ENCODE measurements at places on chromosomes 5 and 9.

DNA sequence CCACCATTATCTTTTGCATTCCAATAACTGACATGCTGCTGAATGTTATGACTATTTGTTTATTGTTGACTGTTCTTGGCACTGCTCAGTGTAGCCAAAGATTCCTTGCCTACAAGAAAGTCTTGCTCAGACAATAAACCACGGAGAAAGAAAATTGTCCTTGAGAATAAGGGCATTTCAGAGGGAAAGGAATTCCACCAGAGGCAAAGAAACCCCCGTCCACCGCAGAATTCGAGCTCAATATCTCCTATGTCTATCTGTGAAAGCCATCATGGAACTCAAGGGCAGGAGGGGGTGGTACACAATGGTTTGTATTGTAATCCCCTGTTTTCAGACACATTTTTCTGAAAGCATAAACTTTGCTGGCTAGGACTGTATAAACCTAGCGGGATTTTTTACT, 70.3 kb upstream of the ADAMTS16 start:
- no peak for DNase-seq

DNA sequence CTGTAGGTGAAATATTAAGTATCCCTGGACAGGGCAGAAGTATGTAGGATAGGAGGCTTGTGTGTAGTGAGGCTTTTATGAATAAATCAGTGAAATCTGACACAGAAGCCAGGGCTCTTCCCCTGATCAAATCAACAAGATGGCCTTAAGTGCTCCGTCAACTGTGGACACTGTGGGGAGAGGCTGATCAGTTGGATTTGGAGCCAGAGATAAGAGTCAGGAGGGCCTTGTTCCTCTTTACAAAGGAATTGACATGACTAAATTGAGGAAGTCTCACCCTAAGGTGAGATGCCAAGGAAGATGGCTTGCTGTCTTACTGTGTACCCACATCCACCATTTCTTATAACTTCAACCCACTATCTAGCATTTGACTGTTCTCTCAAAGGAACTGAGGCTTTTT, 91.6 kb upstream of the PRRC1 start:
- no peak for DNase-seq

DNA sequence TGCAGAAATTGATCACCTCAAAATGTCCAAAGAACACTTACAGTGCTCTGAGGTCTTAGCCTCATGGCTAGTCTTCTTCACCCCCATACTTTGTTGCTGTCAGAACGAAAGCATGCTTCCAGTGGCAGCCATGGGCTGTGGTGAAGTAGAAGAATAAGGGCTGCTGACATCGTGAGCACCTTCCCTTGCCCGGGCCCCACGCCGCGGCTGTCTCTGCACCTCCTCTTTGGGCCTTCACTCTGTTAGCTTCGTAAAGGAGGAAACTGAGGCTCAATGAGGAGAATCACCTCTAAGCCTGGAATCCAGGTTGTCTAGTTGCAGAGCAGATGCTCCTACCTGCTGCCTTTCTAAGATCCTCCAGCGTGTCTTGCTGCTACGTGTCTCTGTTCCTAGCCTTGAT, 139.5 kb upstream of the SLC28A3 start:
- DNase-seq: no peak

DNA sequence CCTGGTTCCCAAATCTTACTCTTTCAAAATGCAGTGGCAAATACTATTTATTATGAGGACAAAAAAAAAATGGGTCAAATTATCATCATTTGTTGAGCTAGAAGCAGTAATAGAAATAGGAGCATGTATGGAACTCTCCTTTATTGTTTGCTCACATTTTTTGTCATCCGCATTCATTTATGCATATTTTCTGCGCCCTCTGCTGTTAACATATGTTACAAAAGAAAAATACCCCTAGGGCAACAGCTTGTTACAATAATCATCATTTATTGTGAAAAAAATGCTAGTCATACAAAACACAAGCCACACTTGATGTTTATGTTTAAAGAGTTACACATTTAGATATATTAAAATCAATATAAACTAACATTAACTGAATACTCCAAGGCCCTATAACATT, 328.2 kb downstream of the TUSC1 start:
- no peak for DNase-seq

DNA sequence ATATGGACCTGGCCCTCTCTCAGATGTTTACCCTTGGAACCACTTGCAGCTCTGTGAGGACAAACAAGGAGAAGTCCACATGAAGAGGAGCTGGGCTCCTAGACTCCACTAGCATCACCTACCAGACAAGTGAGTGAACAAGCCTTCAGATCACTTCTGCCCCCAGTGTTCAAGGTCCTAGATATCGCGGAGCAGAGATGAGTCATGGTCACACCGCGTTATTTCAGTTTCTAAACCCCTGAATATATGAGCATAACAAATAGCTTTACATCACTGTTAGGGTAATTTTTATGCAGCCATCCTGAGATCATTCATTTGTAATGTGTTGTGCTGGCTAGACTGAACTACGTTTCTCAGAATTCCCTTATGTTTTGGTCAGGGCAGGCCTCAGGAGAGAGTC, 77.0 kb upstream of the DAP start:
- no peak for DNase-seq

DNA sequence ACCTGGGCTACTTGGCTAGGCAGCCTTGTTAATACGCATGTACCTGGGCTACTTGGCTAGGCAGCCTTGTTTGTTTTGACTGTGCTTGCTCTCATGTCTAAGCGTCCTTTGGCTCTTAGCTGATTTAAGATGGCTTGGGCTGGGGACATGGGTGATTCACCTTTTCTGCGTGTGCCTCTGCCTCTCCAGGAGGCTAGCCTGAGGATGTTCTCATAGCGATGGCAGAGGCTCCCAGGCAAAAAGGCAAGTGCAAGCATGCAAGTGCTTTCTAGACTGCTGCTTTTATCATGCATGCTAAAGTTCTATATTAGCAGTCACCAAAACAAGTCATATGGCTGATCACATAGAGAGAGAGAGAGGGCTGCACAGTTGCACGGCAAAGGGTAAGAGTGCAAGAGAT, 300.5 kb downstream of the IRX1 start:
- DNase-seq: no peak

GRCh38 chr5:22910523-22910922, 57.4 kb upstream of the CDH12 start:
- DNase-seq: no peak

DNA sequence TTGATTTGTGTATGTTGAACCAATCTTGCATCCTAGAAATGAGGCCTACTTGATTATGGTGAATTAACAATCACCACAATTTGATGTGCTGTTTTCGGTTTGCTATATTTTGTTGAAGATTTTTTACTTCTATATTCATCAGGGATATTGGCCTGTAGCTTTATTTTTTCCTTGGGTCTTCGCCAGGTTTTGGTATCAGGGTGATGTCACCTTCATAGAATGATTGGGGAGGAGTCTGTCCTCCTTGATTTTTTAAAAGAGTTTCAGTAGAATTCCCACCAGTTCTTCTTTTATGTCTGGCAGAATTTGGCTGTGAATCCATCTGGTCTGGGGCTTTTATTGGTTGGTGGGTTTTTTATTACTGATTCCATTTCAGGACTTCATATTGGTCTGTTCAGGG, 115.2 kb downstream of the CPLANE1 start:
- DNase-seq: no peak

GRCh38 chr5:172878933-172879752, 45.1 kb downstream of the ERGIC1 start:
- no peak for DNase-seq

- DNase-seq: no peak
These were observed 231.6 kb upstream of the ANKH start for GRCh38 chr5:15103130-15103529.

- DNase-seq: no peak
These were observed 160.2 kb downstream of the FAM170A start for GRCh38 chr5:119789406-119790117.

GRCh38 chr5:65271906-65272305, 209.8 kb downstream of the ADAMTS6 start:
- no peak for DNase-seq

DNA sequence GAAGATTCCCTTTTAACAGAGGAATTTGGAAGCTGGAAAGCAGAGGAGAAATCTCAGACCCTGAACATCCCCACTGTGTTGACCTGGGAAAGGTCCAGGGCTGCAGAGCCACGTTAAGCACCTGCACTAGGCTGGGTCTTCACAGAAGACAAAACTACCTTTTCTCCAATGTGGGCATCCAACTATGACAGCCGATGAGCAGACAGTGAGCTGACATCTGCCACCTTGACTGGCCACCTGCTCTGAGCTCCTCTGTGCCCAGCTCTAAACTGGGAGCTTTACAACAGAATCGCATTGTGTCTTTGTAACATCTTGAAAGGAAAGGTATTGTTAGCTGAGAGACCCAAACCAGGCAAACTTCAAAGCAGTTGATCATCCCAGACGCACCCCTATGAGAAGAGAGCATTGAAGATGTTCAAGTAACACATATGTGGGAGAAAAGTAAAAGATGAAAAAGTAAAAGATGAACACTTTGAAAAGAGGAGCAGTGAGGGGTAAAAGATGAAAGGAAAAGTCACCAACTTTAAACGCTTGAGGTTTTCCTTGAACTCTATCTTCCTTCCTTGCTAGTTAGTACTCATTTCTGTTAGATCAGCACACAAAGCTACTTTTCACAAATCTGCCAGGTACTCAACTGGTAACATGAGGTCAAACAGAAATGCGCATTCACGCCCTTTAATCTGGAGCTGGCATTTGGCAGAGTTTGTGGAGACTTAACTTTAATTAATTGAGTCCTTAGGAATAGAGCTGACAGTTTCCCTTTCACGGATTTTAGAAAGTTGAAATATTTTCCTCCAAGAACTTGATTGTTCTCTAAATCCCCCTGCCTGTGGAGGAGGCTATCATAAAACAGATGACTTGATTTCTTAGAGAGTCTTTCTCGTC, 53.2 kb upstream of the CTXN3 start:
- DNase-seq: no peak

DNA sequence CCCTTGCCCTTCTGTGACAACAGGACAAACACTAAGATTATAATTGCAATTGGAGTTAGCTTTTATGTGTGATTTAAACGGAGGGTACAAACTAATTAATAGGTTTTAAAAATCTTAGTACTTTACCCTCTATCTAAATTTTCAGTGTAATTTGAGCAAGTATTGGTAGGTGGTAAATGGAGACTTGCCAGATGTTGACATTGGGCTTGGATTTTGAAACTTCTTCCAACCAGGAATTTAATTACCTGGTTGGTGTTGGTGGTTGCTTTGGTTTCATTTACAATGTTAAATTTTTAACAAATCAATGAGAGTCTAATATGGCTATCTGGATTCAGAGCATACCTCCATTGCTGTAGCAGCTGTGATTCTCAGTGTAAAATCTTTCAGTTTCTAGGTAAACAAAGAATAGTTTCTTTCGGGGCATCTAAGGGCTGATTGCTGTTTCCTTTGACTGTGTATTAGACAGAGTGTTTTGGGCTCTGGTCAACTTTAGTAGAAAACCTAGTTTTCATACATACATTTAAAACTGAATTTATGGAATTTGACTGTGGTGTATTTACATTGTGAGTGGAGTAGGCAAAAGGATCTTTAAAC, 1.9 kb downstream of the DAPK1 start:
- DNase-seq: no peak

DNA sequence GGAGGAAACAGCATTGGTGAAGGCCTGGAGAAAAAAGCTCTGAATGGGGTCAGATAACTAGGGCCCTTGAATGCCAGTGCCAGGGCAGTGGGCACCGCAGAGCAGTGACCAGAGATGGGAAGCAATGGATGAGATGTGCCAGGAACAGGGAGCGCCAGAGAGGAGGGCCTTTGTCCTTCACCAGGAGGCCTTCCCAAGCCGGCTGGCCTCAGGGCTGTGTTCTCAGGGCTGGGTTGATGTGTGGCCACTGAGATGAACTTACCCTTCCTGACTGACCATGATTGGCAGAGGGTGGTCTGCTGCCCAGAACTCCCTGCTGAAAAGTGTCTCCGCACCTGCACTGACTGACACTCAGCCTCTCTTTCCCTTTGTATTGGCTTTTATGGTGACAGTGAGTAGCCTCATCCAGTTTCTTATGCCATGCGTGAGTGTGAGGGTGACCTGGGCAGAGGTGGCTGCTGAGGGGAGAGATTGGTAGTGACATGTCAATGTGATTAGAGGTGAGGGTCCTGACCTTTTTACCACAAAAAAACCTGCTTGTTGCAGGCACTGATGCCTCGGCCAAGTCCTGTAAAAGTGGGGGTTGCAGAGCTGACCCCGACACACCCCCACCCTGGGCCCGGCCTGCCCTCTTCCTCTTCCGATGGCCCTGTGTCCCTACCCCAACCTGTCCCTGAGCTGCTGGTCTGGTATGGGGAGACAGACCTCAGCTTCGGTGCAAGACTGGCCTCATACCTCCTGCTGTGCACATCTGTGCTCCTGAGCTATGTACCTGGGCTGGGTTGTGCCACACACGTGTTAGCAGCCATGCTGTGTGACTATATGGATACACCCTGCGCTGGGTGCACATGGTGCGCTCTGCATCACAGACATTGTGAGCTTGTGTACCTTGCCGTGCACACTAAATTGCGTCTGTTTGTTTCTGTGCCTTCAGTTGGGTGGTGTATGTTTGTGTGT, 57.1 kb upstream of the PSD2 start:
- no peak for DNase-seq

DNA sequence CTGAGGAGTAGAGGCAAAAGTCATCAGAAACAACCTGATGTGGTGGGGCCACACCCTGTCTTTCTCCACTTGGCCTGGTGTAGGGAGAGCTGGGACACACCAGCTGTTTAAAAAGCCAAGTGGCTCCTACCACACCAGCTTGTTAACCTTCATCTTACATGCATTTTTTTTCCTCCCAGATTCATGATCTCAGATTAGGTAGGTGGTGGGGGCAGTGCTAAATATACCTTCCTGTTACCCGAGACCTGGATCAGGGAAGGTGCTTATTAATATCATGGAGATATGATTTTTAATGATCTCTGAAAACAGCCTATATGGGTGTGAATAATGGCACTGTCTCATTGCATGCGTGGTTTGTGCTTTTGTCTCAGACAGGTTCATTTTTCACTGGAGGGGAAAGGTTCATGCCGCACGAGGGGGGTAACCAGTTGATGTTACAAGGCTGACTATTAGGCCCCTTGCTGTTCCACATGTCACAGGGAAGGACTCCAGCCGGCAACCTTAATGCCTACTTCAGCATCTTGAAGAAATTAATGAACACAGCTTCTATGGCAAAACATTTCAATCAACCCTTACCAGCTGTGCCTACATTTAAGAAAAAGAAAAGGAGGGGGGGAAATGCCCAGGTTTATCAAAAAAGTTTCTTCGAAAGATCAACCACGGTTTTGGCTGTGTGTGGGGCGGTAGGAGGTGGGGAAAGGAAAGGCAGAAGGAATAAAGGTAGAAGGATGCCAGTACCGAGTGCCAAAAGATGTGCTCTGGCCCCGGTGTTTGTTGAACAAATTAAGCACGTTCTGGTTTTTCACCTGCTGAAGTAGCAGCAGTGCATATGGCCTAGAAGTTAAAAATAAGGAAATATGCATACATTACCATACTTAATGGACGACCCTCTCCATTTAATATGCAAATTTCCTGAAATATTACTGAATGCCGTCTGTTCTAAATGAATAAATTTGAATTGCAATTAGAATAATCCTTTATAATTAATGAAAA, 185.4 kb downstream of the EBF1 start:
- DNase-seq: no peak

GRCh38 chr5:148725675-148726074, 71.3 kb upstream of the HTR4 start:
- no peak for DNase-seq
